NK-92 treated with Interleukin-12 subunit alpha and Interleukin-12 subunit beta, amount 100 ng/mL, for 24 hours (cell line): ENCODE measurements at places on chromosomes 7 and 10.
A peak's percentile ranks its signal among the peaks of the same experiment; 100 is the strongest.

DNA sequence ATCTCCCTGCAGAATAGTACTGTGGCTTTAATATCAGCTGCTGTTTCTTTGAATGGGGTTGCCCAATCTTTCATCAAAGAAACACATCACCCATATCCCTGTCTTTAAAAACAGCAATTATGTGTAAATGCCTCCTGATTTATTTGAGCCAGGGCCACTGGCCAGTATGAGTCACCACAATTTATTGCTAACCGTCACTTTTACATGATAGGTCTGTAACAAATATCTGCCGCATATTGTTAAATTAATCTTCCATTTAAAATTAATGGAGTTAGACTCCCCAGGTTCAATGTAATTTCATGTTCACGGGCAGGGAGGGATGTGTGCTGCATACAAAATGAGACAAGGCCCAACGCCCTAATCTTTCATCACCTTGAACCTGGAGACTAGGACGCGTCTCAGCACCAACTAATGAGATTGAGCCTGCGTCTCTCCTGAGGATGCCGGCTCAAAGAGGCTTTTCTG lies 673.4 kb downstream of the AUTS2 start:
- DNase-seq: no peak

DNA sequence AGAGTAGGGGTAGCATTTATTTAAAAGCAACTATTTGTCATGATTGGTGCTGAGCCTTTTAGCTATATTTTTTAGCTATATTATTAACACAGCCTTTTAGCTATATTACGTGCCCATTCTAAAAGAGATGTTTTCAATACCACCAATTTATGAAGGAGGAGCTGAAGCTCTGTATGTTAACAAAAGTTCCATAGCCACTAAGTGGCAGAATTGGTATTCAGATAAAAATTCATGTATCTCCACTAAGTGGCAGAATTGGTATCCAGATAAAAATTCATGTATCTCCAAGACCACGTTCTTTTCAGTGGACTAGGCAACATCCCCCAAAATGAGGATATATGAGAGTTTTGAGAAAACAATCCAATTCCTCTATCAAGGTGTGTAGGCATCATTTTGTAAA lies 268.6 kb downstream of the HGF start:
- DNase-seq: no peak

- no peak for DNase-seq
These were observed 12.2 kb upstream of the HYCC1 start for GRCh38 chr7:23026164-23026563.

GRCh38 chr7:101736084-101736483 lies 81.3 kb upstream of the CUX1 start:
- no peak for DNase-seq

- DNase-seq: peak; percentile 6
These were observed 61.1 kb upstream of the IL6 start for GRCh38 chr7:22665923-22666322.

DNA sequence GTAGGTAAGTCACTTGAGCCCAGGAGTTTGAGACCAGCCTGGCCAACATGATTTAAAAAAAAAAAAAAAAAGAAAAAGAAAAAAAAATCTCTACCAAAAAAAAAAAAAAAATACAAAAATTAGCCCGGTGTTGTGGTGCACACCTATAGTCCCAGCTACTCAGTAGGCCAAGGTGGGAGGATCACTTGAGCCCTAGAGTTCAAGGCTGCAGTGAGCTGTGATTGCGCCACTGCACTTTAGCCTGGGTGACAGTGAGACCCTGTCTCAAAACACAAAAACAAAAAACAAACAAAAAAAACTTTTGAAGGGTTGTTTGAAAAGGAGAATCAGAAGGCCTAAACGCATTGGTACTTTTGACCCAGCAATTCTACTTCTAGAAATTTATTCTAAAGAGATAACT lies 13.7 kb downstream of the TLL2 start:
- no peak for DNase-seq

DNA sequence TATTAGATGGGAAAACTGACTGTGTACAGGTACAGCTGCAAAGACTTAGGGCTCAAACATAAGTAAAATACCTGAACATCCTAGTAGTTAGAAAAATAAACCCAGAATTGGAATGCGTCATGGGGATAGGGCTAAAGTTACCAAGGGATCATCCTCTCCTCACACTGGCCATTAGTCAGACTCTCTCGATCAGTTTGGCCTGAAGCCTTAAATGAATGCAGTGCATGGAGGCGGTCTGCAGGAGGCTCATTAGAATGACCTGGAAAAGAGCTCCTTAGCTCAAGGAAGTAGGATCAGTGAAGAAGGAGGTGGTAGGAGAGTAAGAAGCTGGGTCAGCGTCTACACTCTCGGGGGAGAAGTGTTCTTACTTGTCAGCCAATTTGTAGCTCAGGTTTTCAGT lies 35.3 kb downstream of the DENND2A start:
- DNase-seq: no peak
